ENCODE measurements at places on chromosomes 4 and X.

GRCh38 chrX:1212532-1212931 lies at the start of gene CRLF2:
TSS of gene CRLF2 (minus strand) at chrX:1212649. CDS start at chrX:1212634, 15 bp downstream.
- DNase-seq, result no peak

DNA sequence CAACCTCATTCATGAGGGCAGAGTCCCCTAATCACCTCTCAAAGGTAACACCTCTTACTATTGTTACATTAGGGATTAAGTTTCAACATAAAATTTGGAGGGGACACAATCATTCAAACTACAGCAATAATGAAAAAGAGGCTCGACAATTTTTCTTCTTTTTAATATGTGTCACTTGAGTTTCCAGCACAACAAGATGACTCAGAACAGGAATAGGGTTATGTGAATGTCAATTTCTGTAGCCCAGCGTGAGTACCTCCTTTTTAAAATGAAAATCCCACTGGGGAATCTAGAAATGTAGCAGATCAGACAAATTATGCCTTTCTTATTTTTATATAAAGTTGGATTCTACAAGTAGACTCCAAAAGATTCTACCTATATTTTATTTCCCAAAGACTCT lies 83.7 kb downstream of the ZNF330 start:
- no peak for DNase-seq

- no peak for DNase-seq
These were observed 176.7 kb upstream of the FAT1 start for GRCh38 chr4:186900232-186900900.

DNA sequence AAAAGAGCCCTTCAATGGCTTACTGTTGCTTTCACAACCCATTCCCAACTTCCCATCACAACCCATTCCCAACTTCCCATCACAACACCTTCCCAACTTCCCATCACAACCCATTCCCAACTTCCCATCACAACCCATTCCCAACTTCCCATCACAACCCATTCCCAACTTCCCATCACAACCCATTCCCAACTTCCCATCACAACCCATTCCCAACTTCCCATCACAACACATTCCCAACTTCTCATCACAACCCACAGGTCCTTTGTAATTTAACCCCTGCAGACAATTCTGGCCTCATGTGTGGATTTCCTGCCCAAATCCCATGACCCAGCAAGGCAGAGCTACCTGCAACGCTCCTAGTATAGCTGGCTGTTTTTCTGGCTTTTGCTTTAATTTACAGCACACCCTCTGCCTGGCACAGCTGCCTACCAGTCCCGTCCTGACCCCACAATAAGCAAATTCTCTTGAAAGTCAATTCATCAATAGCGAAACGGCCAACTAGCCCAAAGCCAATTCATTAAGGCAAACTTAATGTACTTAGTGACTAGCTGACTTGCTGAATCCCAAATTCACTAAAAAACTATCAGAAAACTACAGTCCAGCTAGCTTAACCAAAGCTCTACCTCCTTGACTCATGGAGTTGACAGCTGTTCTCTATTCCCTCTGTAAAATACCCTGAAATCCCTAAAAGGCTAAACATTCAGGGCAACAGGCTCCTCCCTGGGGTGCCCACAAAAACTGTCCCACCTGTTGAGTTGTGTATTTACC lies 75.6 kb downstream of the AFAP1 start:
- DNase-seq, result no peak

Measured in cerebellum (tissue), 4 donors.